ENCODE measurements at places on chromosomes 6 and 20.

GRCh38 chr20:49361862-49362660 lies 84.2 kb upstream of the ZNFX1 start:
- DNase-seq, result no peak

DNA sequence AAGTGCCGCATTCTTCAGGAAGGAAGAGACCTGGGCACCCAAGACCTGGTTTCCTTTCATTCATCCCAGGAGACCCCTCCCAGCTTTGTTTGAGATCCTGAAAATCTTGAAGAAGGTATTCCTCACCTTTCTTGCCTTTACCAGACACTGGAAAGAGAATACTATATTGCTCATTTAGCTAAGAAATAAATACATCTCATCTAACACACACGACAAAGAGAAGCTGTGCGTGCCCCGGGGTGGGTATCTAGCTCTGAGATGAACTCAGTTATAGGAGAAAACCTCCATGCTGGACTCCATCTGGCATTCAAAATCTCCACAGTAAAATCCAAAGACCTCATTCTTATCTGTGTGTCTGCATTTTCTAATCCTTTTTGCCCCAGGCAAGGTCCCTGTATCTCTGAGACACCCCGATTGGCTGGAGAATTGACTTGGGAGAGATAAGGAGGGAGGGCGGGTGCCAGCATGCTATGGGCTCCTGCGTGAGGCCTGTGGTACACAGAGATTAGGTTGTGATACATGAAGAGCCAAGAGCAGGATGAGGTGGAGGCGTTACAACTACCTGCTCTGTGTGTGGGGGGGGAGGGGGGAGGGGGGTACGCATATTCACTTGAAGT lies 4.8 kb downstream of the MUC21 start:
- no peak for DNase-seq

DNA sequence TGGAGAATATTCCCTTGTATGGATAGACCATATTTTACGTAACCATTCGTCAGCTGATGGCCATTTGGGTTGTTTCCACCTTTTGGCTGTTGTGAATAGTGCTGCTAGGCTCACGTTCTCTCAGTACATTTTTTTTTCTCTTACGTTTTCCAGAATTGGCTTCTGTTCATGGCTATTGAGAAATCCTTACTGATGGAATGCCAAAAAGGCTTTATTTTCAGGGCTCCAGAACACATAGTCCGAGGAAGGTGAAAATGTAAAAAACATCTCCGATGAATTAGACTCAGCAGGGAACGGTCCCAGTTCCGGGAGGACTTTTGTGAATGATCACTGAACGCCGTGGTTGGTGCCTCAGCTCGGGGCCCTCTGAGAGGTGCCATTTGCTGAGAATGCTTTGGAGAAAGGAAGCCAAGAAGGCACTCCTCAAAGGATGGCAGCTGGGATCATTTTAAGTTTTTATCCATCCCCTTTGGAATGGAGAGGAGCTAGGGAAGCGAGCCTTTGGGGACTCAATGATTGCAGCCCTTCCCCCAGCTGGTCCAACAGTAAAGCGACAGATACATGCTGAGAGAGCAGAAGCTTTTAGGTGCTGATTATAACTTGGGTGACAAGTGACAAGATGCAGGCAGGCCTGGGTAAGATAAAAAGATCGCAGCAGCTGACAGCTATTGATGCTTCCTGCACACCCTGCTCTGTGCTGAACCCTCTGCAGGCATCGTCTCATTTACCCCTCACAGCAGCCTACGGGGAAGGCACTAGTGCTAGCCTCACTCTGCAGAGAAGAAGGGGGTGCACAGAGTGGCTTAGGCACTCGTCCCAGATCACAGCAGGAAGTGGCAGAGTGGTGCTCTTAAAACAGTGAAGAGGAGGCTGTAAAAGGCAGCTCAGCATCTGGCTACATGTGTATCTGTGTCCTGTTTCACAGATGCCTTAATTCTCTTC lies 133.4 kb upstream of the KCNG1 start:
- DNase-seq, result peak; percentile 24

DNA sequence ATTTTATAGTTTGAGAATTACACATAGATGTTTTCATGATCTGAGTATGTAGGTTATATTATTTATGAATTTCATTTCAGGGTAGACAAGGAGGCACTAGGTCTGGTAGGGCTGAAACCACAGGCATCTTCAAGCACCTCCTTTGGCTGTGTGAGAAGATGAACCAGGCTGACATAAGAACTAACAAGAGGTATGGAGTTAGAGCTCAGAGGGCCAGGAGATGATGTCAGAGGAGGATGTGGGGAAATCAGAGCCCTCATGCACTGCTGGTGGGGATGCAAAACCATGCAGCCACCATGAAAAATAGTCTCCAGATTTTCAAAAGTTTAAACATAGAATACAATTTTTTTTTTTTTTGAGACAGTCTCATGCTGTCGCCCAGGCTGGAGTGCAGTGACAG lies 13.6 kb upstream of the RIPOR3 start:
- DNase-seq, result no peak

DNA sequence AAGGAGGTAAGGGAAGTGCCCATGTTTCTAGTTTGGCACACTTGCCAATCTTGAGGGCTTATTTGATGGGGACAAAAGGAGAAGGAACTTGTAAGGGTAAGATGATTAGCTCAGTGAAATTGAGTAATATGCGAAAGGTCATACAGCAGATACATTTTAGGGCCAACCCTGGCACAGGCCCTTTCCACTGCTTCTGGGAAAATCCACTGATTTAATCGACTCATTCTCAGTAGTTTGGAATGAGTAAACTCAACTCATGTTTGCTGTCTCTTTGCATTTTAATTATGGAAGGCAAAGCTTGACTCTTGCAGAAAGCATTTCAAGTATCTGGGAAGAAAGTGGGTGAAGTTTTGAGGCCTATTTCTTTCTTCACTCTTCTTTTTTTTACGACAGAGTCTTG lies 20.0 kb downstream of the PHF20 start:
- DNase-seq, result peak; percentile 31

- DNase-seq, result no peak
Measured at GRCh38 chr6:138499303-138500018, at the start of gene NHSL1. NHSL1 (minus strand) TSS chr6:138499494; CDS start chr6:138499290, 204 bp downstream.

- no peak for DNase-seq
Measured at GRCh38 chr6:44006872-44007303, 120.4 kb downstream of the MRPL14 start.

DNA sequence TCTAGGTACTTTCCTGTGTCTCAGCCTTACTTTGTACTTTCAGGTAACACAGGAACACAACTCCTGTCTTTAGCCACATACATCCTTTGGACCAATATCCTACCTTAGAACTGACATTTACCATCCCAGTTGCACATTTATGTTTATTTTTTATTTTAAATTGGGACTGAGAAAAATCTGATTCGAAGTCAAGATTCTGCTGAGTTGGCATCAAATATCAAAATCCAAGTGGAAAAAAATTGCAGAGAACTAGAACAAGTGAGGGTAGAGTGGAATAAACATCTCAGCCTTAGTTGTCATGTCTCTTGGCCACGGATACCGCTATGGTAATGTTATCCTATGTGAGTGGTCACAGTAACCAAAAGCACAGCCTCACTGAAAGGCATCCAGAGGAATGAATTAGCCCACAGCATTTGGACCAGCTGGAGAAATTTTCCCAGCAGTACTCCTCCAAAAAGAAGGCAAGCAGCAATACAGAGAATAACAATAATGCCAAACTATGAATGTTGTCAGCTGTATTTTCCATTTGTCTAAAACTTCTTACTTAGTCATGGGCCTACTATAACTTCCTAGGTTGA lies 17.6 kb upstream of the EYA4 start:
- no peak for DNase-seq

DNA sequence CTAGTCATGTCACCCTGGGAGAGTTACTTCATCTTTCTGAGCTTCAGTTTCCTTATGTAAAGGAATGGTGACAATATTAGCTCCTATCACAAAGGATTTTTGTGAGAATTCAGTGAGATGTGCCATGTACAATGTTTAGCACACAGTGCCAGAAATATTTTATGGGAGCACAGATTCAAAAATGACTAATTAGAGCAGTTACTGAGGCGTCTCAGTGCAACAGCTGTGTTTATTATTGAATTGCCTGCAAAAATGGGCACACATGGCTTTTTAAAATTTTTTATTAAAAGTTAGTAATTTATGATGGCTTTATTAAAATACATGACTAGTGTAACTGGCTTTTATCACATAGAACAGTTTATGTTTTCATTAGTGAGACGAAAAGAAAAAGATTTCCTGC lies 134.3 kb upstream of the AHI1 start:
- DNase-seq, result no peak

DNA sequence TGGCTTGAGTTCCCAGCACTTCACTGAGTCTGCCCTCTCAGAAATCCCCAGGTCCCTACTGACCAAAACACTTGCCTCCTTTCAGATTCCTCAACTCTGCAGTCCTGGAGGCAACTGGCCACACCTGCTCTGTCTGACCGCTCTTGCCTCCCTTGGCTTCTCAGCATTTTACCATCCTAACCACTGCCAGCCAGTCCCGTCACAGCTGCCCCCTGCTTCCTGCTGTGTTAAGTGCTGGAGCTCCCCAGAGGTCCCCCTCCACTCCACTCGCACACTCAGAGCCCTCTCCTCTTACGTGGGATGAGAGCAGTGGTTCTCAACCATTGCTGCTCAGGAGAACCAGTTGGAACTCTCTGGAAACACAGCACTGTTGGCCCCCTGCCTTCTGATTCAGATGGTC lies 20.5 kb downstream of the ADAT2 start:
- DNase-seq, result no peak

GRCh38 chr20:5364136-5364821 lies 47.5 kb upstream of the PROKR2 start:
- peak; percentile 60 for DNase-seq

DNA sequence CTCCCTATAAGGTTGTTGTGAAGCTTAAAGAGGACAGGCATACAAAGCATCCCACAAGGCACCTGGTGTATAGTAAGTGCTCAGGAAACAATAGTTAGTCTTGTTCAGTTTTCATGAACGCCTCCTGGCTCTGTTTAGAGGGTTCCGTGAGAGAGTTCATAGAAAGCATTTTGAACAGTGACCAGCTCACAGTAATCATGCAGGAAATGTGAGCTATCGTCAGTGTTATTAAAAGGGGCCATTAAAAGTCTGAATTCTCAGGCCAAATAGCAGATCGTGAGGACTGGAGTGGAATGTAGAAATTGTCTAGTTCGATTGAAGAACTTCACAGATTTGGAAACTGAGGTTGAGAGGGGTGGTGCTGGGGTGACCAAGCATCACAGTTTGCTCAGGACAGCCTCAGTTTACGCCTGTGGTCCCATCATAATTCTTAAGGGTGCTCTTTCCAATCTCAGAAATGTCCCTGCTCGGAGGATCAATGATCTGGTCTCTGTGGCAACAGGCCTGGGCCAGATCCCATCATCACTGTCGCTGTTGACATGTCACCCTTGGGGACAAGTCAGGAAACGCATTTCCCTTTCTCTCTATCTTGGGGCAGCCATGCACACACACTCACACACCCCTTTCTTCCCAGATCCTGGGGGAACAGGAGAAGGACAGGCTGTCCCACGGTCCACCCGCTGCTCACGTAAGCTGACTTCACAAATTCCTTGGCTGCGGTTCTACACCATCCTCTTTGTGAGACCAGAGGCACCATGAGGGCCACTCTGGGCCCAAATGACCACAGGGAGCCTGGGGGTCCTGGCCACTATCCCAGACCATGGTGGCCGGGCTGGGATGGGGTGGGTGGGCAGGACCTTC lies 7.2 kb downstream of the TGM2 start:
- DNase-seq, result no peak

DNA sequence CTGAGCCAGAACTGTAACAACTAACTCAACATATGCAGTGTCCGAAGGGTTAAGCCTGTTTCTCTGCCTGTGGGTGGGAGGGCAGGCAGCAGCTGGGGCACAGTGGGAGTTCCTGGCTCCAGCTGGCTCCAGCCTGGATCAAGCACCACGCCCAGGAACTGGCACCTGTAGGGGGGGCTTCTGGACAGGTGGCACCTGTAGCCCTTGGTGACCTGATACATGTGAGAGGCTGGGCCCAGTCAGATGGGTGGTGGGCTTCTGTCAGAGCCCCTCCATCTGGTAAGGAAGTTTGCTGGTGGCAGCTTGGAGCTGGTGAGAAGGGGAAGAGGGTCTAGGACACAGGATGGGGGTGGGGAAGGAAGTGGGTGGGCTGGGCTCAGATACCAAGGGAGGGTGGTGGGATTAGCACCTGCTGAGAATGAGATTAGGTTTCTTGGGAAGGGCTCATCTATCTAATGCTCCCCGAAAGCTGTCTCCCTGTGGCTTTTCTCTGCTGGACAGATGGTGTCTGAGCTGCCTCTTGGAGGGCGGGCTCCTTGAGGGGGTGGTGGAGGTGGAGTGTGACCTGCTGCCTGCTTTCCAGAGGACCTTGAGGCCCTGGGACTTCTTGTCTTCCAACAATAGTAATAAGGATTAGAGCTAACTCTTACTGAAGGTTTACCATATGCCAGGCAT lies 28.5 kb downstream of the BCL2L1 start:
- no peak for DNase-seq

DNA sequence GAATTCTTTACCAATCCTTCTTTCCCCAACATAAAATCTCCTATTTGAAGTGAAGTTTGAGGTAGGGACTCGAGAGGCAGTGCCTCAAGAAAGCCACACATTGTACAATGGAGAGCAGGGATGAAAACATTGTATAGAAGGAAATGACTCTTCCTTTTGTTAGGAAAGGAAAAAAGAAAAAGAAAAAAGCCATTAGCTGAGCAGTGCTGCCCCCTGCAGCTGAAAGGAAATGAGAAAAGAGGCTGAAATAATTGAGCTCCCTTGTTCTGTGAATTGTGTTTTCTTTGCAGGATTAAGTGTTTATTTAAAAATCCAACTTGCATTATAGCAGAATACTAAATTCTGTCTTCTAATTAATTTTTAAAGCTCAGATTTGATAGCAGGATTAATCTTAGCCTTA lies 162.9 kb upstream of the SASH1 start:
- peak; percentile 77 for DNase-seq

DNA sequence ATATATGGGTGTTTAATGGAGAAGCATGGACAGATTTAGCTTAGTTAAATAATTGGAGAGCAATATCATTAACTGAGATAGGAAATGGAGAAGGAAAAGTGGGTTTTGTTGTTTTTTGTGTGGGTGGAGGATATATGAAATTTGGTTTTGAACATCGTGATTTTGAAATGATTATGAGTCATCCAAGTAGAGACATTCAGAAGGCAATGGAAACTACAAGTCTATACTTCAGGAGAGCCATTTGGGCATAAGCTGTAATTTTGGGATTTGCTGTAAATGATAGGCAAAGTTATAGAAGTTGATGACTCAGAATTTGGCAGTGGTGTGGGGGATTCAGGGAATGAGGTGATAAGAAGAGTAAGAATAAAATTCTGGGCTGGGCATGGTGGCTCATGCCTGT lies 27.4 kb upstream of the FAM135A start:
- DNase-seq, result no peak

GRCh38 chr6:16277101-16277981 lies 39.0 kb downstream of the GMPR start:
- peak; percentile 98 for DNase-seq

GRCh38 chr6:145508107-145508506 lies 227.2 kb downstream of the EPM2A start:
- DNase-seq, result no peak

All from SJSA1 (cell line).